ENCODE measurements at places on chromosomes 4 and X. TPM values are rescaled to one million over a fixed set of nuclear protein-coding genes. Genes with fewer than 3 reads are reported as not detected.

DNA sequence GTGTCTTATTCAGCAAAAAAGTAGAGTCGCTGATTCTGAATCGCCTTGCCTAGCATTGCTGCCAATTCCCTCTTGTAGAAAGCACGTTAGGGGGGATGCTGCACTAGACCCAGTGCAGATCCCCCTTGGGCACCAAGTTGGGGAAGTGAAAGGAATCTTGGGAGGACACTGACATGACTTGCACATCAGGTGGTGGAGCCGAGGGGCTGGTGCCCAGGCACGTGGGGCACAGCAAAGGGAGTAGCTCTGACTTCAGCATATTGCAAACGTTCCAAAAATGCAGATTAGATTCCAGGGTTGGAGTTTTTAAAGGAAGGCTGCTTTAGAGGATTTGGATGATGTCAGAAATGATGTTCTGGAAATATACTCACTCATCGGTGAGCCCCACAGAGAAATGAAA lies 47.4 kb upstream of the GPM6B start:
- DNase-seq: no peak

- DNase-seq: peak; percentile 16
Observed at GRCh38 chr4:28443801-28444412, 1583.3 kb downstream of the STIM2 start.

- DNase-seq: no peak
Observed at GRCh38 chr4:16213121-16213520, 13.2 kb downstream of the TAPT1 start.

GRCh38 chr4:110963662-110964280 lies 340.9 kb upstream of the PITX2 start:
- no peak for DNase-seq

GRCh38 chr4:179095585-179096221 lies 1653.5 kb upstream of the AGA start:
- peak; percentile 11 for DNase-seq

Gene PCDH18
- 1.3 TPM for total RNA-seq

Gene HMX1
- total RNA-seq: not detected

- peak; percentile 64 for DNase-seq
Observed at GRCh38 chr4:149120331-149121022, 678.3 kb upstream of the NR3C2 start.

- no peak for DNase-seq
Observed at GRCh38 chrX:113421432-113421831, 580.8 kb upstream of the AMOT start.

DNA sequence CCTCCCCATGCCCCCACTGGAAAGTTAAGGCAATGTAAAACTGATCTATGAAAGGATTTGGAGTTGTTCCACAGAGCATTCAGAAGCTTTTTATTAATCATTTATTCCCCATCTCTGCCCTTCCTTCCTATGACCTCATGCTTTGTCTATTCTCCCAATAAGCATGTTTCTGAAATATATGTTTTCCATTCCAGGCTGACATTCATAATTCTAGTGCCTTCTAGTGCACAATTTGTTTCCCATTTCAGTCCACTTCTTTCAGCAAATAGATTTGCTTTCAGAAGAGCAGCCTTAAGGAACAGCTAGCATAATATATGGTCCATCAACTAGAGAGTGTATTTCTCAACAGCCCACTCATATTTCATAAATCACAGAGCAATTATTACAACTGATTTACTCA lies 77.1 kb upstream of the ATXN3L start:
- DNase-seq: peak; percentile 20

Gene MFSD8
- total RNA-seq: 12.5 TPM

Gene GLRA3
- not detected for total RNA-seq
